Stimulated activated CD8-positive, alpha-beta memory T cell treated with anti-CD3 and anti-CD28 coated beads, Interleukin-15, amount 100 ng/mL, for 4 hours (primary cell): ENCODE measurements at places on chromosomes 2 and 18.

DNA sequence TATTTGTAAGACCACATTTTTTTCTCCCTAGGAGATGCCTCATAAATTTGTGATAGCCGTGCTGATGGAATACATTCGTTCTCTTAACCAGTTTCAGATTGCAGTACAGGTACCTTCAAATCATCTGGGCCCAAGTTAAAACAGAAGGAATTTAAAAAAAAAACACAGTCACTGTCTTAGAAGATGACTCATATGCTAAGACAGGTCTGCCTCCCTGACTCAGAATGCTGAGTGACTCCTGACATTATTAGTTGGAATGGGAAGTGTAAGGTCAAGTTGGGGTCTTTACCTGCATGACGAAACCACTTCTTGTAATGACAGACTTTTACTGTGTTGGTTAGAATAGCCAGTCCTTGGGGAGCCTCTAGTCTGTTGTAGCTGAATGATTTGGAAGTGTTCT lies 26.3 kb downstream of the RMC1 start:
- no peak for DNase-seq

- no peak for DNase-seq
Observed at GRCh38 chr18:37390687-37391086, 174.9 kb downstream of the CELF4 start.

- DNase-seq = peak; percentile 27
Observed at GRCh38 chr2:69565431-69565839, 78.1 kb downstream of the AAK1 start.

DNA sequence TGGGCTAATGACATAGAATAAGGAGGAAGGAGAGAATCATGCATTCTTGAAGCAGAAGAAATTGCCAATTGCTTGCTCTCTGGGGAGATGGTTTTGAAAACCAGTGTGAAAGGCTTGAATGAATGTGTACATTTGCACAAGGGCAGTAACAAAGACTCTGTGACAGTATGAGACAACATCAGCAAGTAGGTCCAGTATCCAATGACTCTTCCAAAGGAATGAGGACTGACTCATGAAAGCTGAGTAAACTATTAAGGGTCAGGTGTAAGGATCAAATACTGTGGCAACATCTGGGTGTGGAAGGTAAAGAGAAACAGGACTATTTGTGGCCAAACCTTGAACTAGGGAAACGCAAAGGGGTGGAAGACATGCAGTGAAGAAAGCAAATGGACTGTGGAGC lies 886.0 kb upstream of the CHAC2 start:
- DNase-seq = no peak

DNA sequence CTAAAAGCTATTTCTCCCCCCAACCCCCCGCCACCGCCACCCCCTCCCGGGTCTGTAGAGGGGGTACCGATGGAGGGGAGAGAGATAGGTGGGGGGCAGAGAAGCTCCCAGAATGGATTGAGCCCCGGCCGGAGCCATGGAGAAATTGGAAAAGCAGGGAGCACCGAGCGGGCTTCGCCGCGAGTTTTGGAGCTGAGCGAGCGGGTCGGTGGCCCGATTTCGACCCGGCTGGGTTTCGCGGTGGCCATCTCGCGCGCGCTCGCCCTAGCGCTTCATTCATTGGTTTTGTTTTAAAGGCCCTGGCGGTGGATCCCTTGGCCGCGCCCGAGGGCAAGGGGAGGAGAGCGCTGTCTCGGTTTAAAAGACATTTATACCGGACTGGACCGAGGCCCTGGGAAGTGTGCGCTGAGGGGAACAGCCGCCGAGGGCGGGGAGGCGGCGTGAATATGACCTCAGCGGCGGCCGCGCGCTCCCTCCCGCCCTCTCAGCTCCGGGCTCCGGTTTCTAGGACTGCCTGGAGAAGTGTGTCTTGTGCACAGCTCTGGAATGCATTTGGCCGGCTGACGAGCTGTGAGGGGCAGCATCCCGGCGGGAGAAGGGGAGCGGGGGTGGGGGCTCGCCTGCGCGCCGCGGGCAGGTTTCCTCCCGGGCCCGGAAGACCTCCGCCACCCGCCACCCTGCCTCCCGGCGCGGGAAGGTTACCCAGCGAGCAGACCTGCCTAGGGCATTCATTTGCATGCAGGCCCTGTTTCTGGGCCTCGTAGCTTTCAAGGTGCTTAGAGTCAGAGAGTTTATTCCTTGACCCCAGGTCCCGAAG lies 1.7 kb upstream of the SMAD7 start:
- DNase-seq = no peak

DNA sequence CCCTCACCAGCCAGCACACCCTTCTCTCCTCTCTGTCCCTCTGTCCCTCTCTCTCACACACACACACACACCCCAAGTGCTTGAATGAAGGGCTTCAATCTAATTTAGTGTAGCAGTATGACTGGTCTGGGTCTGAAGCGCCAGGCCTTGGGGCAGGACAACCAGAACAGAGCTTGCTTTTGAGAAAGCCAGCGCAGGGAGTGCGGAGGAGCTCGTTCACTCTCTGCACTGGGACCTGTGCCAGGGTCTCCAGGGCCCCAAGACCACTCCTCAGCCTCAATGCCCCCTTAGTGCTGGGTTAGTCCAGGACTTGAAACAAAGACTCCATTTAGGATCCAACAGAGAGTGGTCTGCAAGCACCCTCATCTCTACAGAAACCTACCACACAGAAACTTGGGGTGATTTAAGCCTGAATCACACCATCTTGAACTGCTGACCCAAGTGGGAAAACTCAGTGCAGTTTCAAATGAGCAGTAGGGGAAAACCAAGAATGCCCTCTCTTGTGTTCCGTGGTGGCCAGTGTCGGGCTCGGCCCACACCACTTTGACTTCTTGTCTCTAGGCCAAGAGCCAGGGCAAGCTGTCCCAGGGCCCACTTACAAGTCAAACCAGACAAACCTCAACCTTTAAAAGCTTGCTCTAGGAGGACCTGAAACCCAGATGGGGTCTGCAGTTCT lies 66.6 kb upstream of the WIPF1 start:
- DNase-seq = no peak

- DNase-seq = no peak
Observed at GRCh38 chr2:28338046-28338817, 54.4 kb upstream of the FOSL2 start.

DNA sequence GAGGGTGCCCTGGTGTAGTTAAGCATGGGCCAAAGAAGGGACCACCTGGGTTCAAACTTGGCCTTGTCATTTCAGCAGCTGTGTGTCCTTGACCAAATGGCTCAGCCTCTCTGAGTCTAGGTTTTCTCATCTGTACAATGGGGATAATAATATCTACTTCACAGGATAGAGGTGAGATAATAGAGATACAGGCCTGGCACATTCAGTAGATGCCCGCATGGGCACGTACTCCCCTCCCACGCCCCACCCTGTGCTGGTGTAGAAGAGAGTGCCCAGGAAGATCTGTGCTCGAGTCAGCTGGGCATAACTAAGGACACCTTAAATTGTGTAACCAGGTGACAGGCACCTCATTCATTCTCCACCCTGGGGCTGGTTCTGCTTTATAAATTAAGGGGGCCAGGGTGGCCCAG lies 8.4 kb upstream of the TMEM185B start:
- no peak for DNase-seq

- DNase-seq = no peak
Observed at GRCh38 chr18:51251625-51252024, 54.1 kb upstream of the MEX3C start.

GRCh38 chr2:54720563-54720962 lies 2.9 kb upstream of the EML6 start:
- no peak for DNase-seq

GRCh38 chr18:10401521-10401920 lies 52.9 kb upstream of the APCDD1 start:
- DNase-seq = no peak

DNA sequence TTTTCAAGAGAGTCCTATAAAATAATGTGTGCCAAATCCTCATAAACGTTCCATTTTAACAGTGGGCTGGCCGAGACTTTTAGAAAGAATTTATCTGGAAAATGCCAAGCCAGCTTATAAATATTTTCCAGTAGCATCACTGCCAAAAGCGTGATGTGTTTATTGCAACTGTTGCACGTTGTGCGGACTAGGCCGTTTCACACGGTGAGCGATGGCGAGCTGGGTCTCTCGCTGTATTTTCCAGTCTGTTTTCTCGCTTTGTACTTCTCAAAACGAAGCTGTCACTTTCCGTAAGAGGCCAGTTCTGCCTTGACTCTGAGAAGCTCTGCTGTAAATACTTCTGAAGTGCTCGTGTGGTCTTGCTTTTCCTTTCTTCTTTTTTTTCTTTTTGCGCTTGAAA lies 65.0 kb upstream of the ZNF236 start:
- no peak for DNase-seq

- no peak for DNase-seq
Observed at GRCh38 chr2:241796610-241797138, 12.3 kb upstream of the NEU4 start.

DNA sequence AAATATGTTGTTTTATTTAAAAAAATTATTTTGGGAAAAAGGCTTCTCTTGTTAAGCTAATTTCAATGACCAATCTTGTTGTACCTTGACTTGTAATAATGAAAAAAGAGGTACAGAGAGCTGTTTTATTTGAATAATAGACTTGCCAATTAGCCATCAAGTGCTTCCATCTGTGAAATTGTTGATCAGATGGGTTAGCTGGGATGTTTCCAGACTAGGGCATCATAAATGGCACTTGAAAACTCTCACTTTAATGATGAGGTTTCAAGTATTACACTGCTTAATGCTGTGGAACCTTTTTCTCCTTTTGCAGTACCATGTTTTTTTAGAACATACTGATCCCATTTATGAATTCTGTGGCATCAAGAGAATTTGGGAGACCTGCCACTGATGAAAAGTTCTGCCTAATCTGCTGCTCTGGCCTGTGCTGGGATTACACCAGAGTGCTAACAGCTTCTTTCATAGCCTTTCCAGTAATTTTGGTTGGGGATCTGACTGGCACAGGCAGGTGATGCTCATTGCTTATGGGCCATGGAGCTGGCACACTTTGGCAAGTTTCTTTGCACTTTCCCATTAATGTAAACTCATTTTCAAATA lies 24.2 kb downstream of the PSMD14 start:
- DNase-seq = no peak

- DNase-seq = no peak
Observed at GRCh38 chr2:158931572-158931971, 36.9 kb upstream of the TANC1 start.

- DNase-seq = no peak
Observed at GRCh38 chr2:144357623-144358373, 162.1 kb downstream of the ZEB2 start.

DNA sequence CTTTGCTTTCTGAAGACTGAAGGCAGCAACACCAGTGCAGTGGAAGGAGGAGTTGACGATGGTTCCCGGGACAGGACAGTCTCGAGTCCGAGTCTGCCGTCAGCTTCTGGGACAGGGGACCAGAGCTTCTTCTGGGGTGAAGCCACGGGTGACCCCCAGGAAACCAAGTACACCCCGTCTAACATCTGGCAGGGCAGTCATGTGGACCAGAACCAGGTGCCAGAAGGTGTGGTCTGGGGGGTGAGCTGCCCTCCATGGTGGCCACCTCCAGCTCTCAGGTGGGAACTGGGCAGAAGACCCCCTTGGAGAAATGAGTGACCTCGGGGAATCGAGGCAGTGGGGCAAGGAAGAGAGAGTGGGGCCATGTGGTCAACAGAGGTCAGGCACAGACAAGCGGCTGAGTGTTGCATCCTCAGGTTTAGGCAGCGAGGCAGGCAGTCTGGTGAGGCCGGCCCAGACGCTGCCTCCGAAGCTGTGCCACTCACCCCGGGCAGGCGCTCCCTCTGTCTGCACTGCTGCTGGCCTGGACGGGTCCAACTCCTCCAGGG lies 204.3 kb downstream of the HDAC4 start:
- DNase-seq = no peak

GRCh38 chr2:7795778-7796563 lies 878.8 kb downstream of the RNF144A start:
- DNase-seq = no peak

GRCh38 chr2:28339516-28340175 lies 53.0 kb upstream of the FOSL2 start:
- DNase-seq = no peak

- DNase-seq = no peak
Observed at GRCh38 chr18:70132999-70133398, 72.5 kb downstream of the RTTN start.

DNA sequence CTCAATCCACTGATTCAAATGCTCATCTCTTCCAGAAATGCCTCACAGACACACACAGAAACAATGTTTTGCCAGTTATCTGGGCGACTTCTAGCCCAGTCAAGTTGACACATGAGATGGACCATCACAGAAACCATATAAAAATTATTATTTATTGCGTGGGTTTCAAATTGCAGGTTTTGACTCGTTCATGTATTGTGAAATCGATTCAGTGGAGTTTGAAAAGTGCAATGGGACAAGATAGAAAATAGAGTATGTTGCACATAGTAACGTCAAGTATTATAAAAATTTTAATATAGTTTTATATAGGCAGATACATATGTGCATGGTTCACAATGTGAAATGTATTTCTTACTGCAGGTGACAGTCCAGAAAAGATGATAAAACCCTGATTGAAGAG lies 100.8 kb downstream of the MRPS9 start:
- no peak for DNase-seq

GRCh38 chr2:48001498-48001897 lies 95.2 kb upstream of the FBXO11 start:
- DNase-seq = no peak

GRCh38 chr2:237214963-237215362 lies 129.3 kb downstream of the COPS8 start:
- DNase-seq = no peak

- no peak for DNase-seq
Observed at GRCh38 chr2:36456227-36457175, 100.9 kb downstream of the CRIM1 start.

GRCh38 chr2:202736826-202737225 lies 102.1 kb downstream of the FAM117B start:
- DNase-seq = no peak

DNA sequence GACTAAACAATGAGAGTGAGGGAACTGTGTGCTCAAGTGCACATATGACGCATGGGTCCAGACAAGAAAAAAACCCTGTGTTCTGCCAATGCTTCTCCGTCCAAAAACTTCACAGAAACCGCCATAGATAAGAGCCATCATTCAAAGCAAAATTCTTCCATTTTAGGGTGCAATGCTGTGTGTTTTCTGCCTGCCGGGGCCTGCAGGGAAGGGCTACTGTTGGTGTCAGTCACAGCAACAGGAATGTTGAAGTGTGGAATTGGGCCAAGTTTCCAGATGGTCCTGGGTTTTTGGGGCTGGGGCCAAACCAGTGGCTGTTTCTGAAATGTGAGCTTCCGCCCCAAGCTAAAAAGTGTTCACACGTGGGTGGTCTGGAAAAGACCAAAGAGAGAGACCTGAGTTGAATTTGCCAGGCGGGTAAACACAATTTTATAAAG lies 677 bp upstream of the MC2R start:
- no peak for DNase-seq

DNA sequence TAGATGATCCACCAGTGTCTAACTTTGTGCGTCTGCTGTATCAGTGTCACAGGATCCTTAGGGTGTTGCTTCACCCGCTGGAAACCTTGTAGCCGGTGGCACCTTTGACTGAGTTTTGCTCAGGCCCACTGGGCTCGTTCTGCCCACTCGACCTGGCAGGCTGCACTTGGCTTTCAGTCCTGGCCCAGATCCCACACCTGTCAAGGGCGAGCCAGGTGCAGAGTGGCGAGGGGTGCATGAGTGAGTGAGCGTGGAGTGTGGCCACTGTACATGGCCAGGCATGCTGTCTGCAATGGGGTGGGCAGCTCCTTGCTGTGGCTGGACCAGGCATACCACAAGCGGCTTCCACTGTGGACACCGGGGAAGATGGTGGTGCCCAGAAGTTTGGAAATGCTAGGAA lies 179.0 kb downstream of the FAM210A start:
- no peak for DNase-seq
